ENCODE measurements at places on chromosomes 12 and 14.

- no peak overlapping the region for H3K27ac ChIP-seq
- H3K36me3 ChIP-seq = no peaks in the 10 kb centered on the region
- H3K4me1 ChIP-seq = peaks cover 5% of the 10 kb centered on the region
- H3K27me3 ChIP-seq = no peaks in the 10 kb centered on the region
- DNase-seq = no peak
- no peak overlapping the region for H3K4me3 ChIP-seq
Observed at GRCh38 chr12:22163594-22163993, 117.6 kb downstream of the CMAS start.

DNA sequence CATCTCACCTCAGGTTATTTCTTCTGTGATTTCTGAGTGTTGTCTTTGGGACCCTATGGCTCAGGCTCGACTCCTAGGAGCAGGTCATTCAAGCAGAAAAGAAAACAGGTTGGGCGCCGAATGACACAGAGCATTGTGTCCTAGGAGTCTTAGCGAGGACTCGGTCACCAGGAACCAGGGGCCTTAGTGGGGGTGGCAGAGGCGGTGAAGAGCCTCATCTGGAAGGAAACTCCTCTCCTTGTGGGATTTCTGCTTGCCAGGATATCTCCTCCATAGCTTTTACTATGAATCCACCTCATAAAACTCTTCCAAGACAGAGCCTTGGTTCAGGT, 630 bp downstream of the PLEKHH1 start:
- DNase-seq = no peak
- H3K27ac ChIP-seq = no peak overlapping the region
- H3K4me1 ChIP-seq = peaks cover 14% of the 10 kb centered on the region
- no peaks in the 10 kb centered on the region for H3K36me3 ChIP-seq
- H3K27me3 ChIP-seq = peaks cover 25% of the 10 kb centered on the region

DNA sequence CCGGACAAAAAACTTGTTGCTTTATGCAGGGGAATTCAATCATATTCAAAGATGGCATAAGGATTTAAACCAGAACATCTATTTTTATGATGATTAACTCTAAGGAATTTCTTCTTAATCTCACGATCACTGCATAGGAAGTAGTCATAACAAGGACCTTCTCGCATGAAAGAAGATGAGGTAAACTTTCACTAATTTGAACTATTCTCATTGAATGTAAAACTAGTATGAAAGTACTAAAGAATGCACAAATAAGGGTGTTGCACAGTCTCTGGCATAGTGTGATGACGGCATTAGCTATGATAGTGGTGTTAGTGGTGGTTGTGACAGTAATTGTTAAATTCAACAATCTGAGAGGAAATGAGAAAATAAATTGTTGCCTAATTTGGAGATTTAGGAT, 280.0 kb downstream of the SLC6A15 start:
- no peak for DNase-seq
- H3K4me1 ChIP-seq = no peaks in the 10 kb centered on the region
- no peaks in the 10 kb centered on the region for H3K36me3 ChIP-seq
- no peak overlapping the region for H3K27ac ChIP-seq
- H3K4me3 ChIP-seq = no peak overlapping the region

- no peaks in the 10 kb centered on the region for H3K27me3 ChIP-seq
- DNase-seq = no peak
- no peak overlapping the region for H3K27ac ChIP-seq
- no peak overlapping the region for H3K4me3 ChIP-seq
- no peaks in the 10 kb centered on the region for H3K4me1 ChIP-seq
- H3K36me3 ChIP-seq = no peaks in the 10 kb centered on the region
Observed at GRCh38 chr12:103879878-103880277, 38.8 kb upstream of the NT5DC3 start.
